Melanocyte of skin (primary cell): ENCODE measurements at places on chromosomes 7 and 10. TPM values are rescaled to one million over a fixed set of nuclear protein-coding genes. Genes with fewer than 3 reads are reported as not detected.

AKR1C4 gene
- total RNA-seq: not detected in 2 replicates

BRAF gene
- 31.3 and 37.4 TPM in 2 replicates for total RNA-seq

SPDYE9 gene
- total RNA-seq: not detected in 2 replicates

VSTM4 gene
- total RNA-seq: 0.36 TPM in 1 of 2 replicates, not detected in the other

PRKG1 gene
- total RNA-seq: 8.0 and 10.8 TPM in 2 replicates

DGKB gene
- not detected in 2 replicates for total RNA-seq

KIF11 gene
- total RNA-seq: 33.6 and 38.4 TPM in 2 replicates

TMEM213 gene
- total RNA-seq: not detected in 2 replicates

PPP1R3C gene
- total RNA-seq: 26.3 and 47.4 TPM in 2 replicates

FOXI2 gene
- not detected in 2 replicates for total RNA-seq

CRHR2 gene
- total RNA-seq: not detected in 2 replicates

GNAI1 gene
- total RNA-seq: 23.3 and 27.8 TPM in 2 replicates

PSMA2 gene
- 47.5 and 49.4 TPM in 2 replicates for total RNA-seq

ZNF3 gene
- 21.3 and 28.1 TPM in 2 replicates for total RNA-seq

CPA2 gene
- not detected in 2 replicates for total RNA-seq

OR6V1 gene
- total RNA-seq: not detected in 2 replicates

VIPR2 gene
- total RNA-seq: not detected in 2 replicates

LOXL4 gene
- total RNA-seq: 0.33 and 1.1 TPM in 2 replicates

CRTAC1 gene
- total RNA-seq: 0.34 TPM in 1 of 2 replicates, not detected in the other

NAT16 gene
- total RNA-seq: not detected in 2 replicates

CAMK1D gene
- total RNA-seq: 0.33 and 0.62 TPM in 2 replicates

SPDYE8 gene
- not detected in 2 replicates for total RNA-seq

CH25H gene
- total RNA-seq: 0.69 and 0.73 TPM in 2 replicates

PKD2L1 gene
- not detected in 2 replicates for total RNA-seq

LRRN3 gene
- 0.73 and 3.1 TPM in 2 replicates for total RNA-seq

ZNF488 gene
- total RNA-seq: under 0.01 TPM in 2 replicates

GATA3 gene
- total RNA-seq: not detected in 2 replicates

PRR15 gene
- not detected in 2 replicates for total RNA-seq

BAIAP2L1 gene
- 14.8 and 24.0 TPM in 2 replicates for total RNA-seq

CFAP46 gene
- 1.3 and 1.4 TPM in 2 replicates for total RNA-seq

C1QL3 gene
- under 0.01 TPM in 1 of 2 replicates, not detected in the other for total RNA-seq
